ENCODE measurements at places on chromosomes 4 and X.

DNA sequence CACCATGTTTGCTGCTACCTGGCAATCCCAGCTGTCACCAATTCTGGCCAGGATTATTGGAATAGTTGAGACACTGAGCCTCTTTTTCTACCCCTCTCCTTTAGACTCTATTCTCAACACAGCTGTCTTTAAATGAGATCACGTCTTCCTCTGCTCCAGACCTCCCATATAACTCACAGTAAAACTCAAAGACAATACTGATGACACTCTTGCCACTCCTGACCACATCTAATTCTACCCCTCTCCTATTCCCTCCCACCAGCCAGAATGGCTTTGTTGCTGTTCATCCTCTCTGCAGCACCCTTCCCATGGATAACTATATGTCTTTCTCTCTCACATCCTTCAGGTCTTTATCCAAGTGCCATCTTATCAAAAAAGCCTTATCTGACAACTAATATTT is 188.6 kb upstream of the IL15 start:
- no peak for DNase-seq

DNA sequence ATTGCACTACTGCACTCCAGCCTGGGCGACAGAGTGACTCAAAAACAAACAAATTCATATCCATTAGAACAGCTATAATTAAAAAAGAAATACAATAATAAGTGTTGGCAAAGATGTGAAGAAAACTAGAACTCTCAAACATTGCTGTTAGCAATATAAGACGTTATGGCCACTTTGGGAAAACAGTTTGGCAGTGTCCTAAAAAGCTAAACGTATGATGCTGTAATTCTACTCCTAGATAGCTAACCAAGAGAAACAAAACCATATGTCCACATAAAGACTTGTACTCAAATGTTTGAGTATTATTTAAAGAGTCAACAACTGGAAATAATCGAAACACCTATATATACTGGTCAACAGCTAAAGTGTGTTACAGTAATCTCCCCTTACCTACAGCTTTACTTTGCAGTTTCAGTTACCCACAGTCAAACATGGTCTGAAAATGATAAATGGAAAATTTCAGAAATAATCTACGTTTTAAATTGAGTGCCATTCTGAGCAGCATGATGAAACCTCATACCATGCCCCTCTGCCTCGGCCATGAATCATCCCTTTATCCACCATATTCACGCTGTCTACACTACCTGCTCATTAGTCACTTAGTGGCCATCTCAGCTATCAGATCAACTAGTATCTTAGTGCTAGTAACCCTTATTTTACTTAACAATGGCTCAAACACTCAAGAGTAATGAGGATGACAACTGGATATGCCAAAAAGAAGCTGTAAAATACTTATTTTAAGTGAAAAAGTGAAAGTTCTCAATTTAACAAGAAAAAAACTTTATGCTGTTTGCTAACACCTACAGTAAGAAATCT is 4.9 kb downstream of the ELF2 start:
- DNase-seq, result no peak

DNA sequence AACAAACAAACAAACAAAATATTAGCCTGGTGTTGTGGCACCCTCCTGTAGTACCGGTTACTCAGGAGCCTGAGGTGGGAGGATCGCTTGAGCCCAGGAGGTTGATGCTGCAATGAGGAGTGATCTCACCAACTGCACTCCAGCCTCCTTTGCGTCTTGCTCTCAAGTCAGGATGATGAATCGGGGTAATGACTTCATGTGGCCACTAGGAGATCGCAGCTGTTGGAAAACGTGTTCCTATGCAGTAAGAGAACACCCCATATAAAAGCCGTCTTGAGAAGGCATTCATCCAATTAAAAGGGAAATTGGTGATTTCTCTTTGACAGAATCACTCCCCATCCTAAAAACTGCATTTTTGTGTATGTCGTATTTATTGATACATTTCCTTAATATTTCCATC is 6.9 kb downstream of the CCNB3 start:
- DNase-seq, result no peak

GRCh38 chrX:131213400-131213799 is 75.7 kb downstream of the IGSF1 start:
- DNase-seq, result no peak

- DNase-seq, result no peak
These were observed 26.9 kb downstream of the NKX1-1 start for GRCh38 chr4:1379351-1379781.

DNA sequence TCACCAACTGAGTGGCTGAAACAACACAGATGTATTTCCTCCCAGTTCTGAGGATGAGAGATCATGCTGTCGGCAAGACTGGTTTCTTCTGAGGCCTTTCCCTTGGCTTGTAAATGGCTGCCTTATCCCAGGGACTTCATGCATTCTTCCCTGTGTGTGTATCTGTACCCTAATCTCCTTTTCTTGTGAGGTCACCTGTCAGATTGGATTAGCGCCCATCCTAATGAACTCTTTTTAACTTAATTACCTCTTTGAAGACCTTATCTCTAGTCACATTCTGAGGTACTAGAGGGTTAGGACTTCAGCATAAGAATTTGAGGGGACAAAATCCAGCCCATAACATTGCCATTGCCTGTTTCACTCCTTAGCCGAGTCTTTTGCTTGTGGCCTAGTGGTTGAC is 59.5 kb upstream of the TMEM150C start:
- no peak for DNase-seq

GRCh38 chr4:78584863-78585547 is 33.4 kb downstream of the ANXA3 start:
- DNase-seq, result no peak

DNA sequence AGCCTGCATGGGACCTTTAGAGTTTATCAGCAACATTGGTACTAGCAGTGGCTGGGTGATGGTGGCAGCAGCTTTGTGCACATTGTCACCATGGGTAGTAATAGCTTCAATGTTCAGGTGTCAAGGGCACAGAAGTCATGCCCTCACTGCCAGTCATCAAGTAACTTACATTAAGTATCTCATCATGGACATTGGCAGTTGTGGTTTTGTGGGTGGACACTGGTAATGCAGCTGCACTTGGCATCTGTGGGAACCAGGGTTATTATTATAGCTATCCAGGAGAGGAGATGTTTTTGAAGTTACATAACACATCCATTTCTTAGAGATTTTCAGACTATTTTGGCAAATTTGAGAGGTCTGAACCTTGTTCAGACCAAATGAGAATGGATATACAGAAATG is 243.2 kb upstream of the NOCT start:
- no peak for DNase-seq

GRCh38 chr4:40003986-40004385 is 26.3 kb upstream of the PDS5A start:
- DNase-seq, result no peak

GRCh38 chr4:82423245-82424054 is 6.8 kb downstream of the HNRNPDL start:
- DNase-seq, result no peak

DNA sequence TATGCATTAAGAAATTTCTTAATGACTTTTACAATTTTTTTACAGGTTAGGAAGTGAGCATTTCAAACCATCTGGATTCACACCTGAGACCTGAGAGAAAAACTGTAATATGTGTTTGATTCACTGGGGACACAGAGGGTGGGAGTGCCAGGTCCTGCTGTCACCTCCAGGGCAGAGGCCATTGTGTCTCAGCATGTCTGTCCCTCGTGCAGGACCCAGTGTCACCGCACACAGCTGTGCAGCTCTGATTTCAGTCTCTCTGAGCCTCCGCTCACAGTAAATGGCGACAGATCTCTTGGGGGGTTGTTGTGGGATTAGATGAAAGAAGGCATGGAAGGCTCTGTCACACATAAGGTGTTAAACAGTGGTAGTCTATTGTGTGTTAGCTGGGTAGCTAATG is 23.0 kb upstream of the CLDN24 start:
- no peak for DNase-seq

DNA sequence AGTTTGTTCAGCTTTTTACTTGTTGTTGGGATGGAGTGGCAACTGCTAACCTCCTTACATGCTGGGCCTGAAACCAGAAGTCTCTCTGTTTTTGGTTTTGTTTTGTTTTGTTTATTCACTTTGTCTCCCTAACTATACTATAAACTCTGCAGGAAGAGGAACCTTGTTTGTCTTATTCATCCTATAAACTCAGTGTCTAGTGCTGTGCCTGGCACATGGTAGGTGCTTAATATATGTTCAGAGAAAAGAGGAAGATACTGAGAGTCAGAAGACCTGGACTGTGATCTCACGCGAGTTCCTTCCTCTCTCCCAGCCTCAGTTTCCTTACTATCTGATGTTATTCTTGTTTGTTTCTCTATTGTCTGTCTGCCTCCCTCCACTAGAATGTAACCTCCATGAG is 71.3 kb downstream of the PRPS1 start:
- DNase-seq, result no peak

- DNase-seq, result no peak
These were observed 98.6 kb downstream of the PDLIM5 start for GRCh38 chr4:94550352-94550751.

GRCh38 chrX:38220024-38220414 is 652 bp downstream of the SRPX start:
- DNase-seq, result no peak

DNA sequence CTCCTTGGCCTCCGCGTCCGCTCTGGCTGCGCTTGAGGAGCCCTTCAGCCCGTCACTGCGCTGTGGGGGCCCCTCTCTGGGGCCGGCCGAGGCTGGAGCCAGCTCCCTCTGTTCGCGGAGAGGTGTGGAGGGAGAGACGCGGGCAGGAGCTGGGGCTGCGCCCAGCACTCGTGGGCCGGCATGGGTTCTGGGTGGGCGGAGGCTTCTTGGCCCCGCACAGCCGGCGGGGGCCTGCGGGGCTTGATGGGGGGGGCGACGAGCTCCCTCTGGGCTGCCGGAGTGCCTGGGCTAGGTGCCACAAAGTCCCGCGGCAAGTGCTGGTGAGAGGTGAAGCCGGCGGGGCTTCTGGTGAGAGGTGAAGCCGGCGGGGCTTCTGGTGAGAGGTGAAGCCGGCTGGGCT is 61.9 kb downstream of the ANKRD50 start:
- DNase-seq, result no peak

- no peak for DNase-seq
These were observed 434.9 kb upstream of the PABPC4L start for GRCh38 chr4:134636338-134637051.

DNA sequence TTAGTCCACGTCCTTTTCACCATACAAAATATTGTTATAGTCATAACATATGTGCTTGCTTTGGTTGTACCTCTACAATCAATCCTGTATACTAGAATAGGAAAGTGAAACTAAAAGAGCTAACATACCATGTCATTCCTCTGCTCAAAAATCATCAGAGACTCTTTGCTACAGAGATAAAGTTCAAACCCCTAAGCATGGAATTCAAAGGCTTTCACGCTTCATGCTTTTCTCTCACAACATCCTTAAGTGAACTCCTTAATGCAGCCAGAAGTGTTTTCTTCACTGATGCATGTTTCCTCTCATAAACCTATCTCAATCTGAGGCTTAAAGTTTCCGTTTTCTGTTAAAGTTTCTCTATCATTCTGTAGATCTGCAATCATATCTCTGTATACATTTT is 744.6 kb upstream of the IGFBP7 start:
- no peak for DNase-seq

GRCh38 chr4:104519588-104519987 is 24.9 kb upstream of the CXXC4 start:
- no peak for DNase-seq
